ENCODE measurements at places on chromosomes 7 and 10. TPM values are rescaled to one million over a fixed set of nuclear protein-coding genes. Genes with fewer than 3 reads are reported as not detected.

- DNase-seq = no peak
Measured at GRCh38 chr10:116437076-116437692, 9.5 kb downstream of the PNLIPRP3 start.

- no peak for DNase-seq
Measured at GRCh38 chr10:689452-690371, at the start of gene DIP2C. Gene DIP2C, minus strand, starts transcription at chr10:689668. Its CDS starts 90 bp downstream, at chr10:689578.

GRCh38 chr7:158472596-158472995, 115.0 kb downstream of the PTPRN2 start:
- DNase-seq = no peak

GRCh38 chr10:86400705-86401587, 34.4 kb upstream of the GRID1 start:
- peak; percentile 44 for DNase-seq

NKX1-2 gene
- total RNA-seq = not detected

ZNF467 gene
- total RNA-seq = 0.10 TPM

DNA sequence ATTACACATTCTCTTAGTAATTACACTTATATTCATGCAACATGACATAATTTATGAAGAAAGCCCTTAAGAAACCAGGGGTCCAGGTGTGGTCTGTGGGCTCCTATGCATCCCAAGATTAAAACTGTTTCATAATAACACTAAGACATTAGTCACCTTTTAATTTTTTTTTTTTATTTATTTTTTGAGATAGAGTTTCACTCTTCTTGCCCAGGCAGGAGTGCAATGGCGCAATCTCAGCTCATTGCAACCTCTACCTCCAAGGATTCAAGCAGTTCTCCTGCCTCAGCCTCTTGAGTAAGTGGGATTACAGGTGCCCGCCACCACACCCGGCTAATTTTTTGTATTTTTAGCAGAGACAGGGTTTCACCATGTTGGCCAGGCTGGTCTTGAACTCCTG, 12.5 kb downstream of the GDI2 start:
- DNase-seq = no peak

DNA sequence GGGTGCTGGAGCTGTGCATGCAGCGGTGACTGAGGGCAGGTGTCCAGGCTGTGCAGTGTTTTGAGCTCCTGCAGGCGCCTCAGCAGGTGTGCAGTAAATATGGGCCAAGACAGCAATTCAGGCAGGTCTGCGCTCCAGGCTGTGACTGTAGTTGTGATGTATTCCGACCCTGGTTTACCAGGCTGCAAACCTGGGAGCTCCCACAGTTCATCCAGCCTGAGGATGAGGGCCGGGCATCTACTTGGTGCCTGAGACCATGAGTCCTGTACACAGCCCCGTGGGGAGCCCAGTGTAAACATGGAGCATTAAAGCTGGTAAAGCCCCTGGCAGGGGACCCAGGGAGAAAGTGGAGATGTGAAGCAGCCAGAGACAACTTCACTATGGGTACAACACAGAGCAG, 82.8 kb downstream of the VOPP1 start:
- no peak for DNase-seq

DNA sequence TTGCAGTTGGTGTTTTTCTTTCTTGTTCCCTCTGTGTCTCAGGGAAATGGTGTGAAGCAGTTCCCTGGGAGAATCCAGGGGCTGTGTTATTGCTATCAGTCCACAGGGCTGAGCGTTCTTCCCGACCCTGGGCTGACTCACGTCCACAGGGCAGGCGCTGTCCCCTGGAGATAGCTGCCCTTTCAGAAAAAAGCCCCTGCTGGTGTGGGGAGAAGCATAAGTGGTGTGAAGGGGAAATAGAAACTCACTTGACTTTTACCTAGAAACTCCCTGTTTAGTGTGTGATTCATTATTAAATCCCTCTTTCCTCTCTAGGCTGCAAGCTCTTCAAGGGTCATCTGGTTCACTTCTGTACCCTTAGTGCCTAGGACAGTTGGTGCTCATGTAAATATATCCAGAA, 63.3 kb upstream of the SMNDC1 start:
- DNase-seq = no peak

ZNF365 gene
- not detected for total RNA-seq

DNA sequence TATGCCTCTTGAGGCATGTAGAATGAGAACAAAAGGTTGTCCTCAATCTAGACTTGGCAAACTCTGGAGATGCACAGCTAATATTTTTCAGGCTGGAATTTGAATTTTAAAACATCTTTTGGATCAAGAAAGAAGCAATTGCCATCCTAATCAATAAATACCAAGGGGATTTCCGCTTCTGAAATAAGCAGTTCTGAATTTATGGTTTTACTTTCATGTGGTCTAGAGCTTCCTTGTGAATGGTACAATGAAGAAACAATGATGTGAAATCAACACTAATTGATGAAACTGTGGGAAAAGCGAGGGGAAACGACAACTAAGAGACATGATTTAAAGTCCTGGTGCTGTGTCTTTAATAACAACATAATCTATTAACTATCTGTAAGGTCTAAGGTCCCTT, 1202.7 kb downstream of the SORCS3 start:
- DNase-seq = no peak

TCERG1L gene
- total RNA-seq = 0.05 TPM

GRCh38 chr10:79498291-79498829, 14.0 kb upstream of the EIF5AL1 start:
- DNase-seq = no peak

- no peak for DNase-seq
Measured at GRCh38 chr7:126445991-126446390, 806.8 kb downstream of the GRM8 start.

DNA sequence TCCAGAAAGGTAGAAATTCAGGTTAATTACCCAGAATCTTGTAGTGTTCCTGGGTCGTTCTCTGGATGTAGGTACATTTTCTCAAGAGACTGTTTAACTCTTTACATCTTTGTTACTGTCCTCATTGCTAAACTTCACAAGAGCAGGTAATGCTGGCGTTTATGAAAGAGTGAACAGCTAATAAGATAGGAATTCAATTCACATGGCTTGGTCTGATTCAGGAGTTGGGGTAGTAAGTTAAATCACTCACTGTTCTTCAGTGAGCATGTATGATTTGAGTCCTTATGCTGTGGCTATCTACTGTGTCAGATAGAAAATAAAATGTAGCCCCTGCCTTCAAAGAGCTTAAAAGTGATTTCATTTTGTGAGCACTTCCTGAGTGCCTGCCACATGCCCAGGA, 480.0 kb downstream of the LRMDA start:
- DNase-seq = no peak

DNA sequence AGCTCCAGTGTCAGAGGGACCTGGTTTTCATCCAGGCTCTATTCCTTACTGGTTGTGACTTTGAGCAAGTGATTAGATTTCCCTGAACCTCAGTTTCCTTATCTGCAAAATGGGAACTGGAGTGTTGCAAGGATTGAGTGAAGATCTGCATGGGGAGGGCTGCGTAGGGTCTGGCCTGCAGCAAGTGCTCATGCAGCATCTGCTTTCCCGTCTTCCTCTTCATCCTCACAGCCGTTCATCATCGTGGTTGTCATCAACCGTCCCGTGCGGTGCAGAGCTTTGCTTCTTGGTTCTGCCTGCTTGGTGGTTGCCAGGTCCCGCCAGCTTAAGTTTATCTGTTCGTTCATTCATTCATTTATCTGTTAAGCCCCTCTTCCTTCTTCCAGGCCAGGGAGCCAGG, 135.0 kb downstream of the GRK5 start:
- DNase-seq = no peak

DNA sequence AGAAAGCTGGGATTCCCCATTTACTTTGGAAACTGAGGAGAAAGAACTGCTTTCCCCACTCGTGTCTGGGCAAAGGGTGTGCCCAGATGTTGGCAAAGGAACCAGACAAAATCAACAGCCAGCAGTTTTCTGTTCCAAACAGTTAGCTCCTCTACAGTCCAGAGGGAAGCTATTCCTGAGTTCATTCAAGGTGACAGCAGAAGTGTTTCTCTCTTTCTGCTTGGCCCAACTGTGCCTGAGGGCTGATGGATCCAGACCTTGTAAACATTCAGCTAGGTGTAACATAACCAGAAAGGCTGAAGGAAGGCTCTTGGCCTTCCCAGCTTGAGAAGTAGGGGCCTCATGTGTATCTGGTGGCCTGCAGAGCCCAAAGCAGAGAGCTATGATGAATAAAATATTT, 7.0 kb upstream of the ALDH18A1 start:
- no peak for DNase-seq

- DNase-seq = no peak
Measured at GRCh38 chr7:112798274-112799159, 8.3 kb upstream of the TMEM168 start.
